Progenitor cell of endocrine pancreas (in vitro differentiated cells): ENCODE measurements at places on chromosomes 3 and 15.

DNA sequence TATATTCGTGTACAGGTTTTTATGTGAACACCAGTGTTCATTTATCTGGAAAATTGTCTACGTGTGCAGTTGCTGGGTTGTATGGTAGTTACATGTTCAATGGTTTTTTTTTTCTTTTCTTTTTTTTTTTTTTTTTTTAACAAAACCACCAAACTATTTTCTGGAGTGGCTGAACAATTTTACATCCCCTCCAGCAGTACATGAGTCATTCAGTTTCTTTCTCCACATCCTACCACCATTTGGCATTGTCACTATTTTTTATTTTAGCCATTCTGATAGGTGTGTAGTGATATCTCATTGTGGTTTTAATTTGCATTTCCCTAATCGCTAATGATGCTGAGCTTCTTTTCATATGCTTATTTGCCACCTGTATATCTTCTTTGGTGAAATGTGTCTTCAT, 256.3 kb upstream of the EOMES start:
- DNase-seq = no peak

- DNase-seq = peak; percentile 64
These were observed 1.9 kb upstream of the NLGN1 start for GRCh38 chr3:173395412-173396181.

DNA sequence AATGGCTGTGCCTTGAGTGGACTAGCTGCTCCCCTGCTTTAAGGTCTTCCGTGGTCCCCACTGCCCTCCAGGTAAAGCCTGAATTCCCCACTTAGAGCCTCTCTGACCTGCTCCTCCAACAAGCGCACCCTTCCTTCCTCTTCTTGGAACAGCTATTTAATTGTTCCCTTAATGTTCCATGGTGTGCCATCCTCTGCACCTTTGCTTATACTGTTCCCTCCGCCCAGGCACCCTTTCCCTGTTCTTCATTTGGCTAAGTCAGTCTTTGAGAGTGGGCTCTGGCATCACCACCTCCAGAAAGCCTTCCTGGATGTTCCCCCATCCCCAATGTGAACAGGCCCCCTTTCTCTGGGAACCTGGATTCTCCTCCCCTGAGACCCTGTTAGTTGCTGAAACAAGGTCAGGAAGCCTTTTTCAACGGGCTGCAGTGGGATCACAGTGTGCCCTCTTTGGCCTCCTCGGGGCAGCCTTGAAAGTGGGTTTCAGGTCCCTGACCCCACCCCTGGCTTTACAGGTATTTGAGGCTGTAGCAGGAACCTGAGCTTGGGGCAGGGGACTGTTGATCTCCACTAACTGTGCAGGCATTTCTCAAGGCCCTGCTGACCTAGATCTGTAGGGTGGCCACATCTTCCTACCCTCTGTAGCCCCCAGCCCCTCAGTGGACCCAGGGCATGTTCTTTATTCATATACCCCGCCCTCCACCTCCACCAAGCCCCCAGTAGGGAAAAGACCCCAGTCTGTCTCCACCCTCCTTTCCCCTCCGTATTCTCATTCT, 5.0 kb downstream of the ISLR start:
- DNase-seq = no peak

GRCh38 chr3:105365391-105366325, 1.1 kb upstream of the ALCAM start:
- no peak for DNase-seq

GRCh38 chr3:59563966-59564365, 514.1 kb upstream of the CFAP20DC start:
- no peak for DNase-seq

DNA sequence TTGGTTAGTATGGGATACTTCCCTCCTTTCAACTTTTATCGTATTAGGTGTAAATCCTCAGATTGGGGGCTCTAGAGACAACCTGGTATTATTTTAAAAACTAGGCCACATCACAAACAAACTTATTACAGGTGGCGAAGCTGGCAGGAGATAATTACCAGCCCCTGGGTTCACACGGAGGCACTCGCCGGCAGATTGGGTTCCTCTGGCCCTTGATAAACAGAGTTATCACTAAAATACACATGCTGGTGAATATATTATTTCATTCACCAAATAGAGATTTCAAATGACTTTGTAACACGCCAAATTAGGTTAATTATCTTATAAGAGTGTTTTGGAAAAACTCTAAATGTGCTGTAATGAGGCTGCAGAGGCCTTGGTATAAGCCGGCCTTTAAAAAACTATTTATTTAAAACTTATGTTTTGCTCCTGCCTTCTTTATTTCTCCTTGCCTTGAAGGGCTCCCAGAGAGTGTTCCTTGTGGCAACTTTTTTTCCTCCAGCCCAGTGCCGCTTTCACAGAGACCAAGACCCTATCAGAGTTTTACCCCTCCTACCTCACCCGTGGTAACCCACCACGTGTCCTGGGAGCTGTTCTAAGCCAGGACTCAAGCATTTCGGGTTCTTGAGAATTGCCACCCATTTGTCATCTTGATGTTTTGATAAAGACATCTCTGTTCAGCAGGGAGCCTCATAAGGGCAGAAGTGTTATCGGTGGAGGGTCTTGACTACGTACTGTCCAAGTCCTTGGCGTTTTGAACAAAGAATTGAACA, 468.6 kb upstream of the CFAP20DC start:
- no peak for DNase-seq

GRCh38 chr3:45939341-45939771, 3.9 kb upstream of the CXCR6 start:
- DNase-seq = no peak

DNA sequence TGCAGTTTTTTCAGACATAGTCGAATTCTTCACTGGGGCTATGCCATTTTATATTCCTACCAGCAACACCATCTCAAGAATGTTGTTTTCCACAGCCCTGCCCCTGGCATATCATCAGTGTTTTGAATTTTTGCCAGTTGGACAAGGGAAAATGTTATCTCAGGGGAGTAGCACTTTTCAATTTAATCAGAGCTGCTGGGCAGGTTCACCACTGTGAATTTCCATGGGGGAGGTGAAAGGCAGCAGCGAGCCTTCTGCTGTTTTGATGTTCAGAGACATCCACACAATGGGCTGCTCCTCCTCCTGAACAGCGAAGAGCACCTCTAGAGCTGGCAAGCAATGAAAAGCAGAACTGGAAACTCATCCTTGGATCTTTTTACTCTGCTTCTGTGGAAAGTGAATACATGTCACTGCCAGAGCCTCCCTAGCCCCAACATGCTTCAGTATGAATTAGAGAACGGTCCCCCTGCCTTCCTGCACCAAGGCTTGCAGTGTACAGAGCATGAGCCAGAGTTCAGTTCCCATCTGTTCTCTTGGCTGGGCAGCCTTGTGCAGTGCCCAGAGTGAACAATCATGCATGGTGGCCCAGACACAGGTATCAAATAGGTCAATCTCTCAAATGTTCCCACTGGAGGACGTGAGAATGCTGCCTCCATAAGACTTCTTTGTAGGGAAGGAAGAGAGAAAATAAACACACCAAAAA, 56.1 kb upstream of the RAD18 start:
- DNase-seq = no peak

- DNase-seq = no peak
These were observed 2.4 kb upstream of the LARP6 start for GRCh38 chr15:70856177-70856883.

DNA sequence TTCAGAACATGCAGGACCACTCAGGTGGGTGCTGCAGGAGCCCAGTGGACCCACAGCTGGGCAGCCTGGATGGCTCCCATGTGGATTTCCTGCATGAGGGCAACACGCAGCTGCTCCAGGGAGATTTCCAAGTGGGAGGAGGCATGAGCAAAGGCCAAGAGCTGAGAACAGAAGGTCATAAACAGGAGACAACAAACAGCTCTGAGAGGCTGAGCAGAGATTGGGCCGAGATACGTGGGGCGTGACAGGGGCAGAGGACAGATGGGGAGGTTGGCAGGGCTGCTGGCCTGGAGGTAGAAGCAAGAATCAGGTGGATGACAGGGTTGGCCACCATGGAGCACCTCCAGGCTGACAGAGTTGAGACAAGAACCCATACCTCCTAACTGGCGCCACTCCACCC, 2.9 kb downstream of the PHGR1 start:
- no peak for DNase-seq

- DNase-seq = no peak
These were observed 631.8 kb upstream of the GRM7 start for GRCh38 chr3:6228958-6229683.

DNA sequence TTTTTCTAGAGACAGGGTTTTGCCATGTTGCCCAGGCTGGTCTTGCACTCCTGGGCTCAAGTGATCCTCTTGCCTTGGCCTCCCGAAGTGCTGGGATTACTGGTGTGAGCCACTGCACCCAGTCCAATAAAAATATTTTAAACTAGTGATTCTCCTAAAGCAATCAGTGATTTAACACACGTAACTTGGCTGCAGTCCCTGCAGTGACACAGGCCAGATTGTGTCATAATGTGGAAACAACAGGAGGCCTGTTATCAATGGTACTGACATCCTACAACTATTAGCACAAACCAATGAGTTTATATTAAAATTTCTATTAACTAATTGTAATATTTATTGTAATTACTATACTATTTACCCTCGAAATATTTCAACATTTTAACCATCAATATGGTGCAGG, 1.6 kb upstream of the SEC61A1 start:
- DNase-seq = no peak

DNA sequence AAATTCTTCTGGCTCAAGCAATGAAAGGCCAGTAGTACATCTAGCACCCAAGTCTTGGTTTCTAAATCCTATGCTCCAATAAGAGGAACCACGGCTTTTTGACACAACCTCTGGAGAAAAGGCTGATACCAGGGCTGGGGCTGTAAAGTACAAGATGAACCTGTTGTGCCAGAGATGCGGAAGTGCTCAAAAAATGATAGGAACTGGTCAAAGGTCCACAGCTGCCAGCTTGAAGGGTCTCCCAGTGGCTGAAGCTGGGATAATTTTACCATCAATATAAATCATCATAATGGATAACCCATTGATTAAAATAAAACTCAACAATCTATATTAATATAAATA, 558 bp upstream of the NCEH1 start:
- no peak for DNase-seq

DNA sequence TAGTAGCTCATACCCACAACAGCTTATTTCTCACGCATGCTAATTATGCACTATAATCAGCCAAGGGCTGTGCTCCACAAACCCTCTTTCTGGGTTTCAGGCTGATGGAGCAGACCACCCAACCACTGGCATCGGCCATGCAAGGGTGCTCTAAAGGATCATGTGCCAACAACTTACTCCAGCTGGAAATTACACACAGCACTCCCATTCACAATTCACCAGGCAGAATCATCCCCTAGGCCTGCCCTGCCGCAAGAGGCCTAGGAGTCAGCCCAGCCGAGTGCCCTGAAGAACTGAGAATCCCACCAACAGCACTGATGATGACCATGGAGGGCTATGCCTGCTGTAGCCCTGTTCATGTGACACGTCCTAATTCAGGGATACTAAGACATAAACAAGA, 216.2 kb upstream of the CHRNA7 start:
- no peak for DNase-seq

DNA sequence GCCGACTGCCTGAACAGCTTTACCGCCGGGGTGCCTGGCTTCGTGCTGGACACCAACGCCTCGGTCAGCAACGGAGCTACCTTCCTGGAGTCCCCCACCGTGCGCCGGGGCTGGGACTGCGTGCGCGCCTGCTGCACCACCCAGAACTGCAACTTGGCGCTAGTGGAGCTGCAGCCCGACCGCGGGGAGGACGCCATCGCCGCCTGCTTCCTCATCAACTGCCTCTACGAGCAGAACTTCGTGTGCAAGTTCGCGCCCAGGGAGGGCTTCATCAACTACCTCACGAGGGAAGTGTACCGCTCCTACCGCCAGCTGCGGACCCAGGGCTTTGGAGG, 815 bp downstream of the SPINT1 start:
- peak; percentile 38 for DNase-seq

DNA sequence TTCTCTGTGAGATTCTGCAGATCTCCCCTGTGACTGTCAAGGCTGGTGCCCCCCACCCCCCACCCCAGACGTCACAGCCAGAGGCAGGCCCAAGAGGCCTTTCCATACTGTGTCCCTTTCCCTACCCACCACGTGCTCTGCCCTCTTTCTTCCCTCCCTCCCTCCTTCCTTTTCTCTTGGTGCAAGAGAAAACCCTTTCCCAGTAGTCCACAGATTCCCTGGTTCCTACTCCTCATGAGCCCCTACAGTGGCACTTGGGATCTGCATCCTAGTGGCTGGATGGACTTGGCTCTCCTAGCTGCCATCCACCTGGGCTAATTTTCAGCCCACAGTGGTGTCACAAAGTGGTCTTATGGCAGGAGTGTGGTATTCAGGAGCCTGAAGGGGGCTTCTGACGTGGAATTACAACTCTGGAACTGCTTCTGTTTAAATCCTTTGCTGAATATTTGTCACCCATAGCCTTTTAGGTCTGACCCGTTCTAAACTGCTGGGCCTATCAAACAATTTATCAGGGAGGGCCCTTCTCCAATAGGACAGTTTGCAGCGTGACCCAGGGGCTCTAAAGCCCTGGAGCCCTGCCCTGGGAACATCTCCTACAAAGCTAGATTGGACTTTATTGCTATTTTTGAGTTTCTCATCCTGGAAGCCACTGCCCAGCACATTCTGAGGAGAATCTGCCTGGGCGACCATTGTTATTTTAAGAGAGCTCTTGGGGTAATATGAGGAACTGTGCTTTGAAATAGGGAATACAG, 35.3 kb downstream of the KLF13 start:
- no peak for DNase-seq

GRCh38 chr3:105368566-105369499, 2.1 kb downstream of the ALCAM start:
- DNase-seq = peak; percentile 13

DNA sequence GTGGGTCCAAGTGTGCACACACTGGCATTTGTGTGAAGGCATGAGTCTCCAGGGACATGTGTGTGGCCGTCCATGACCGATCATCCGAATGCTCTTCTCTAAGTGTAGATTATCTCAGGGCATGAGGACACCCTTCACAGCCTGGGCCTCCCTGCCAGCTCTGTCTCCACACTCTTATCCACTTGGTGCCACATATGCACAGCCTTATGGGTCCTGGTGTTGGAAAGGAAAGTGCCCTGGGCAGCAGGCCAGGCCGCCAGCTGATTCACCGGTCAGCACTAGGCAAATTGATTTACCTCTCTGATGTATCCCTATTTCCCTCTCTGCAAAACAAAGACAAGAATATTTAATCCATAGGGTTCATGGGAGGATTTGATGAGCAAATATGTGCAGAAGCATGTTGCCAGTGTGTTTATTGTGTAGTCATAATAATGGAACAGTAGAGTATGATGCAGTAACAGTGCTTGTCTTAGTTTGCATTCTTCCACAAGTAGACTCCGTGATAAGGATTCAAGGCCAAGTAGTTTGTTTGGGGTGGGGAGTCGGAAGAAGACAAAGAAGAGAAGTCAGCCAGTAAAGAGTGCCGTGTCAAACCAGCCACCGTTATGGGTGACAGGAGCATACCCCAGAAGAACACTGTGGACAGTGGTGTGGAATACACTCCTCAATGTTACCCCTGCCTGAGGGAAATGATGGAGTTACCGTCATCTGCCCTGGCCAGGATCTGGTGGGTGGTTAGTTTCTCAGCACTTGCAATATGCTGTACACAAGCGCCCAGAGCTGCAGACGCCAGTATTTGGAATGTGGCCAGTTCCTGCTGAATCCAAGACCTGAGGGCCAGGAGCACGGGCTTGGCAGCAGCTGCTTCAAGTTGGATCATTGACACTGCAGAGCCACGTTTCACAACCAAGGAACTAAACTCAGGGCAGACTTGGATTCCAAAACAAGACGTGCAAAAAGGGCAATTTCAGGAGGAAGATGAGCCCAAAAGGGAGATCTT, 85.1 kb downstream of the MTHFS start:
- DNase-seq = no peak

GRCh38 chr3:11914041-11914440, 67.4 kb upstream of the TAMM41 start:
- no peak for DNase-seq

- no peak for DNase-seq
These were observed 27.0 kb downstream of the EPHB1 start for GRCh38 chr3:134822090-134822489.

GRCh38 chr3:157157836-157158235, 2.1 kb downstream of the CCNL1 start:
- no peak for DNase-seq
